ENCODE measurements at places on chromosomes 1 and 21.

- DNase-seq = no peak
Measured at GRCh38 chr1:919271-919872, 4.4 kb upstream of the SAMD11 start.

DNA sequence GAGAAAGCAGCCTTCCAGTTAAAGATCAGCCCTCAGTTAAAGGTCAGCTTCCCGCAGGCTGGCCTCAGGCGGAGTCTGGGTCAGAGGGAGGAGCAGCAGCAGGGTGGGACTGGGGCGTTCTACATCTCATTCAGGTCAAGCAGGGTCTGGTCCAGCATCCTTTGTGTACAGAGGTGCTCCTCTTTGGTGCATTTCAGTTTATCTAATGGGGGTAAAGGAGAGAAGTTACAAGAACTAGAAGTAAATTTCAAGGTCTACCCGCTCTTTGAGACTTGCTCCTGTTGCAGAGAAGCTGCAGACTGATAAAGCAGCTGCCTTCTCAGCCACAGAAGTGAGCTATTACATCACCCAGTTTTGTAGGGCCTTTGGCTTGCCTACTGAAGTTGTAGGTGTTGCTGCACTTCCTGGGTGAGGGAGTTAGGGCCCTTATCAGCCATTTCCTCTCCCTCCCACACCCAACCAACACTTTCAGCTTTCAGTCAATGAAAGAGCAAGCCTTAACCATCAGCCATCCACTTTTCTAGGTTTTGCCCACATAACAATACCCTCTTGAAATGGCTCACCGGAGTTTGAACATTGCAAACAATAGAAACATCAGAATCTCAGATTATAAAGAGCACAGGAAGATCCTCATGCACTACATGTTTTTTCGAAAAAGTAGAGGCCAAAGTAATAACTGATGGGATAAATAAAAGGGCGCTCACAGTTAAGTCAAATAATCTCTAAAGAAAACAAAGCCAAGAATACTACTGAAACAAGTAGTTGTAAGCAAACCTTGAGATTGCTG, 2.8 kb upstream of the NUP210L start:
- DNase-seq = peak; percentile 45

- DNase-seq = no peak
Measured at GRCh38 chr1:116767782-116768382, 13.7 kb downstream of the CD2 start.

- DNase-seq = no peak
Measured at GRCh38 chr1:93651695-93652094, 29.9 kb downstream of the BCAR3 start.

GRCh38 chr1:19260211-19261138, 8.9 kb downstream of the MRTO4 start:
- DNase-seq = no peak
